Kidney epithelial cell (primary cell): ENCODE measurements at places on chromosomes 1 and 21. TPM values are rescaled to one million over a fixed set of nuclear protein-coding genes. Genes with fewer than 3 reads are reported as not detected.

DNA sequence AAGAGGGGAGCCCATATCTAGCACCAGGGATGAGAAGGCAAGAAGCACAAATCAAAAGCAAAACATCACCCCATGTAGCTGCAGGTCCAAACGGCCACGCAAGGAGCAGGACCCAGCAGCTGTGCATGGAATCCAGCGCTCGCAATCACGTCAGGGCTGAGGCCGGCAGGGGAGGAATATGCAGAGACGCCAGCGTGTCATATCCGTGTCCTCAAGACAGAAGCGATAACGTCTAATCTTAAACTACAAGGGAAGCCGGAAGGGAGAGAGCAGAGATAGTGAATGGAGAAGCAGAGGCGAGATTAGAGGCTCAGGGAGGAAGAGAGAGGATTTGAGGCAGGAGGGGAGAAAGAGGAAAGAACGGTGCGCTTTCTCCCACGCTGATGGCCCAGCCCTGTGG, 39.1 kb downstream of the FBXO2 start:
- no peak for DNase-seq

DNA sequence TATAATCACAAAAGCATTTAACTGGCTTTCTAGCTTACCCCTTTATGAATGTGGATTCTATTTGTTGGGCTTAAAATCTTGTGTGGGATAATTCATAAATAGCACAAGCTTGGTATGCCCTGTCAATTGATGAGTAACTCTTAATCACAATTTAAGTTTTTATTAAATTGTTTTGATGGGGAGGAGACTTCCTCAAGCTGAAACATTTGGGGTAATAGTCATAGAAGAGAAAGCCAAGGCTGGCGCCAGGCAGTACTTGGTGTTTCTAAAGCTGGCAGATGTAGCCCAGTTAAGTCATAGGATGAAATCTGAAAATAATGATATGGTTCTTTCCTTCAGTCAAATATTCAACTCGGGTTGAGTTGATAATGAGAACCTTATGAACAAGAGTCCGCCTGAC, 167.2 kb downstream of the FMN2 start:
- no peak for DNase-seq

- DNase-seq, result peak; percentile 63
Measured at GRCh38 chr1:78617615-78618026, 2.6 kb upstream of the IFI44L start.

The ERICH3 gene
- total RNA-seq, result not detected in 2 replicates

The ABCG1 gene
- 3.6 and 5.4 TPM in 2 replicates for total RNA-seq

DNA sequence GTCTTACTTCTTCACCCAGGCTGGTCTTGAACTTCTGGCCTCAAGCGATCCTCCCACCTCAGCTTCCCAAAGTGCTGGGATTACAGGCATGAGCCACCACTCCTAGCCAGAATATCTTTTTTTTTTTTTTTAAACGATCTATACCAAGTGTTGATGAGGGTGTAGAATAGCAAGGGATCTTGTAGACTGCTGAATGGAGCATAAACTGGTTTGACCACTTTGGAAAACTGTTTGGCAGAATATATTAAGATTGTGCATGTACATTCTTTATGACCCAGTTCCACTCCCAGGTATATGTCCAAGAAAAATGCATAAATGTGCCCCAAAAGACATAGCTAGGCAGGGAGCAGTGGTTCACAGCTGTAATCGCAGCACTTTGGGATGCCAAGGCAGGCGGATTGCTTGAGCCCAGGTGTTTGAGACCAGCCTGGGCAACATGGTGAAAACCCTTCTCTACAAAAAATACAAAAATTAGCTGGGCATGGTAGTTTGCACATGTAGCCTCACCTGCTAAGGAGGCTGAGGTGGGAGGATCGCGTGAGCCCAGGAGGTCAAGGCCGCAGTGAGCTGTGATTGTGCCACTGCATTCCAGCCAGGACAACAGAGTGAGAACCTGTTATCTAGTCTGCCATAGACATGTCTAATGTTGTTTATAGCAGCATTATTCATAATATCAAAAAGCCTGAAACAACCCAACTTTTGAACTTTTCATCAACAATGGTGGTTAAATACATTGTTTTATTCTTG, 184.0 kb downstream of the VPS13D start:
- DNase-seq, result no peak

DNA sequence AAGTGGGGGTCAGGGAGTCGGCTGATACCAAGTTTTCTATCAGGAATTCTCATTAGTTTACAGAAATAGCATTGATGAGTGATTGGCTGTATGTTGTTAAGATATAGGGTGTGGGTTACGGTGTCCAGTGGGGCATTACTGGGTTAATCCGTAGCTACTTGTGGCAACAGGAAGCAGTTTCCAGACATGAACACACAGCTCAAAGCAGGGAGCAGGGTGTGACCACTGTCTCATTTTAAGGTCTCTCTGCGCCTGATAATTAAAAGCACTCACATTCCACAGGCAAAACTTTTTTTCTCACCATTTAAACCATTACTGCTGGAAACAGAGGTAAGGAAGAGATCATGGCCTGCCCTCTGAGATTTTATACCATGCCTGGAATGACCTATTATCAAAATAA, 114.9 kb downstream of the SIK1 start:
- no peak for DNase-seq

DNA sequence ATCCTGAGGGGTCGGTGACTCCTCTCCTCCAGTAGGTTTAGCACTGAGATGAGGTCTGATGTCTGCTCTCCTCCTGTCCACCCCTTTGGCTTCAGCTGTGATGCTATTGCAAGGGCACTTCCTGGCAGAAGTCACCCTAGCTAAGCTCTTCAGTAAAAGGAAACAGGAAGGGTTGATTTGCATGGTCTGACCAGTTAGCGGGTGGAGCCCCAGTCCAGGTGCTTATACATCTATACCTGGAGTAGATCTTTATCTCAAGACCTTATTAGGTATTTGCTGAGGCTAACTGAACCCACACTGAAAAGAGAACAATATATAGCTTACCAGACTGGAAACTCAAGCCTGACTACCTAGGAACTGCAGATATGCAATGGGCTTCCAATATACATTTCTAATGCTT, 28.9 kb upstream of the NFASC start:
- no peak for DNase-seq

DNA sequence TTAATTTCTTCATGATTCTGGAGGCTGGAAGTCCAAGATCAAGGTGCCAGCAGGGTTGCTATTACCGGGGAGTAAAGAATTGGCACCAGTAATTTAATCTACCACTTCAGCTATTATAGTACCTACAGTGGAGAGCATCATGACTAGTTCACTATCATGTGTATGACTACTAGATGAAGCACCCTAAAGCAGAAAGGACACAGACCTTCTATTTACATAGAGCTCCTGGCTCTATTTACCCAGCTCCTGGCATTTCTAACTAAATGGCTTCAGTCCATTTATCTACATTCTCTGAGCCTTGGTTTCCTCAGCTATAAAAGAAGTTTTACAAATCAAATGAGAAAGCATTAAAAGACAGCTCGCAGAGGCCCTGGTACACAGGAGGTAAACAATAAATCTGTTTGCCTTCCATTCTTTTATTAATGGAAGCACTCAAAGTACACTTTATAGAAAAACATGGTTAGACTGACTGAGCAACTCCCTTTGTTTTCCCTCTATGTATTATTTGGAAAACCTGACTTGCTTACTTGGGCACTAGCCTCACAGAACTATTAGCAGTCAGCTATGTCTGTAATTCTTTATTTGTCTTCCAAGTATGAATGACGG, 203.0 kb downstream of the SLC35F3 start:
- no peak for DNase-seq

The LINGO4 gene
- not detected in 2 replicates for total RNA-seq

The CHI3L1 gene
- total RNA-seq, result 1.5 and 2.1 TPM in 2 replicates

The PSEN2 gene
- total RNA-seq, result 29.7 and 31.3 TPM in 2 replicates

DNA sequence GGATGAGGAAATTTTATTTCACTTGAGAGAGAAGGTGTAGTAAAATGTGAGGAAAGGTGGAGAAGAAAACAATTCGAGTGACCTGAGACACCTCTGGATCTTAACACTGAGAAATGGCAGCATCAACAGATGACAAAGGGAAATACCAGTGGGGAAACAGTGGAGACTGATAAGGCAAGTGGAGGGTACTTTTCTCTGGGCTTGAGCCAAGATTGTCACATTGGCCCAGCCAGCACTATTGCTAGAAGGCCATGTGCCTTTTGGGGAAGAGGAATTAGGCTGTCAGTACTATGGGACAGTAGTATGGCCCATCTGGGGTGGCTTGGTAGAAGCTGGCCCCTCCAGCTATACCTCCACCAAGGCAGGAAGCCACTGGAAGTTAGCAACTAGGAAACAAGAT, 8.4 kb downstream of the SYPL2 start:
- no peak for DNase-seq

DNA sequence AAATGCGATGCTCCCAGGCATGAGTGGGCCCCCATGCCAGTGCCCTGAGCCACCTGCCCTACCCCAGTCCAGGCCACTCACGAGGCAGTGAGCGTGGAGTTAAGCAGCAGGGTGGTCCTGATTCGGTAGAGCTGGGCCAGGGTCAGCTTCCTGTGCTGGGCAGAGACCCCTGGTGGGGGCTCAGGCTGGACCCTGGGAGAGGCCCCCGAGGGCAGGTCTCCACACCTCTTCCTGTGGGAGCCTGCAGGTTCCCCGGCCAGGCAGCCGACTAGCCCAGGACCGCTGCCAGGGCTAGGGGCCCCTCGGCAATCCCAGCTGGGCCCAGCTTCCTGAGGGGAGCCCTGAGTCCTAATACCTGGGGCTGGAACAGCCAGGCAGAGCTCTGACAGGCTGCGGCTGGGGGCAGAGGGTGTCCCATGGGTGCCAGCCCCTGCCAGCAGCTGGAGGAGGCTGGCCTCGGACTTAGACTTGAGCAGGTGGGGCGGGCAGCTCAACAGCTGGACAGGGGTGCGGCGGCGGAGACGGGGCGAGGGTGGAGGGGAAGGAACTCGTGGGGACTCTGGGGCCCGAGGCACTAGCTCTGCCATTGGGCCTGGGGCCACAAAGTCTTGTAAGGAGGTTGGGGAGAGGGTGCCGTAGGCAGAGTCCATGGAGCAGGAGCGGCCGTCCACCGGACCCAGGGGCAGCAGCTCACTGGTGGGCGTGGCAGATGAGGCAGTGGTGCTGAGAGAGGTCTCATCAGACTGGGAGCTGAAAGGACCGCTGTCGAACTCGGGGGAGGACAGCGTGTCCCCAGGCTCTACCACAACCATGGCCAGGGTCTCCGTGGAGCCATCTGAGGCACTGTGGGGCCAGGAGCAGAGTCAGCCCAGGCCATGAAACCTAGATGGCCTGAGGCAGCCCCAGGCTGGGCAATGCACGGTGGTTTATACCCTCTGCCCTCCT, 2.0 kb upstream of the TNFRSF25 start:
- DNase-seq, result no peak

DNA sequence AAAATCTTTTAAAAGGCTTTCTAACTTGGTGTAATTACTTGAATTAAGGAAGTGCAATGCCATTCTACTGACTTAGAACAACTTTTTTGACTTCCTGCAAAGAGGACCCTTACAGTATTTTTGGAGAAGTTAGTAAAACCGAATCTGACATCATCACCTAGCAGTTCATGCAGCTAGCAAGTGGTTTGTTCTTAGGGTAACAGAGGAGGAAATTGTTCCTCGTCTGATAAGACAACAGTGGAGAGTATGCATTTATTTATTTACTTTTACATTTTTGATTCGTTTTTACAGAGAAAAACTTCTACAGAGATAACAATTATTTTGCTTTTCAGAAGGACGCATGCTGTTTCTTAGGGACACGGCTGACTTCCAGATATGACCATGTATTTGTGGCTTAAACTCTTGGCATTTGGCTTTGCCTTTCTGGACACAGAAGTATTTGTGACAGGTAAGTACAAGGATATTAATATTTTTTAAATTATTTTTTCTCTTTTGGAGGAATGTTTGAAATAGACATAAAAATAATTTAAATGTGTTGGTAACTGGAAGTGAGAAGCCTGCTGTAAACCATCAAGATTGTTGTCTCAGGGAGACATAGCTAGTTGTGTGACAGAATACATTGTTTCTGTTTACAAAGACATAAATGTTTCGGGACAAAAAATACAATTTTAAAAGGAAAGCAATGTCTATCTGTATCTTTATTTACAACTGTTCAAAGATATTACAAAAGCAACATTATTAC, at the start of gene PTPRC:
Gene PTPRC (plus strand): TSS at position 147 of the 742 bp plus-strand sequence. CDS start 229 bp downstream, at position 376.
- DNase-seq, result no peak

DNA sequence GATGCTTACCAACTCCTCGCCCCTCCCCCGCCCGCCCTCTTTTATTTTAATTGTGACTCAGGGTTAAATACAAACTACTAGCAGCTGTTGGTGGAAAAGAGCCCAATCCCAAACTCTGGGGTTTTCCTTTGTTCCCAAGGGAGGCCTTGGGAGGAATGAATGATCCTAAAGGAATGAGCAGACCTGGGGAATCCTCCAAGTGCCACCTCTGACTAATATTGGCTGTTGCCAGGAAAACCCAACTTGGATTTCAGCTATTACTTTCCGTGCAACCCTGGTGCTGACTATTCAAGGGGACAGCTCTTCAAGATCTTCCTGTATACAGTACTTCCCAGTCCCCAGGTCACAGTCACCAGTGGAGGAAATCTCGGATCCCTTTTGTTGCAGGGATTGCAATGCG, 1.3 kb upstream of the S100A10 start:
- peak; percentile 82 for DNase-seq

DNA sequence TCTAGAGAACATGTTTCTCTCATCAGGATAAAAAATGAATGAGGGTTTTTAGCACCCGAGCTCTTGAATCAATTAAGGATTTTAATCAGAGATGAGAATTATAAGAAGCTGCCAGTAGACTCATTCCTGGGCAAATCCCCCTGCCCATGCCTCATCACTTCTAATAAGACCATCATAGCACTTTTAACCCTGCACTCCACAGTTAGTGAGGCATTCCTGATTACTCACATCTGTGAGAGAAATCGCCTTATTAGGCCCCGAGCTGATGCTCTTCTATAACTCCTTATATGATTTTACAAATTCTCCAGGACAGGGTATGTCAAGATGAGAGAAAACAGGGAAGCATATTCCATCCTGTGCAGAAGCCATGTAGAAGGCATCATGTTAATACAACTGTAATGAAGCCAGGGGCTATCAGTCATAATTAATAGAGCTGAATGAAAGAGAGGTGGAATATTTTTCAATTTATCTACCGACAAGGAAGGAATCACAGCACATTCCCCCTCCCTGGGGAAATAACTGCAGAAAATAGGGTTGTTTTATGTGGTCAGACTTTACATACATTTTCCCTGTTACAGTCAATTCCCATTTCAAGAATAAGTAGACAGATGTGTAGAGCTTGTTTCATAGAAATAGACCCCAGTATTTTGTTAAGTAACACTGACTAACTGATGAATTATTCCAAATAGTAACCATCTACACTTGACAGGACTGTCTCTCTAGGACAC, 272.7 kb downstream of the HHIPL2 start:
- no peak for DNase-seq

DNA sequence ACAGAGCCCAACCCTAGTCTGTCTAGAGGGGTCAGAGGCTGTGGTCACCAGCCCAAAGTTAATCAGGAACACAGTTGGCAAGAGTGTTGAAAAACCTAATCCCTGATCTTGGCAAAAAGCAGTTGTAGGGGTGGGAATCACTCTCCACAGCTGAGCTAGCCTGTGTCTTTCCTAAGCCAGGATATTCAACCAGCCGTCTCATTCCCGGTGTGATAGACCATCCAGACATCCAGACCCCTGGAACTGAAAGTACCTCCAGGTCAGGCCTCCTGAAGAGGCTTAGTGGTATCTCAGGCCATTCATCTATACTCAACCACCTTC, 4.9 kb downstream of the LHX9 start:
- DNase-seq, result no peak

- DNase-seq, result no peak
Measured at GRCh38 chr1:41098730-41099460, 77.4 kb upstream of the SLFNL1 start.

The LCE6A gene
- total RNA-seq, result not detected in 2 replicates
